ENCODE measurements at places on chromosomes 11 and 22.

DNA sequence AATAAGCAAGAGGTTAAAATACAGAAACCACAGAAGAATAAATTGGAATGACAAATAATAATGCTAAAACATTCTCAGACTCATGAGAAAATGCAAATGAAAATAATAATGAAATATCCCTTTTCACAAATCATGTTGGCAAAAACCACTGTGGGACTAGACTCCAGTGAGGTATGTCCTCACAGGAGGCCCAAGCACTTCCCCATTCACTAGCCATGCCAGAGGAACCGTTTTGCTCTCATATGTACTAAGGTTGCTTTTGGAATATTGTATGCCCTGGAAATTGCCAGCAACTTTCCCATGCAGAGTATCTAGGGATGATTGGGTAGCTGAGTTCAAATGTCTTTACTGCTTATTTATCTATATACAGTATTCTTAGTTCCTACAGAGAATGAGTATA, 106.2 kb upstream of the CHORDC1 start:
- DNase-seq = no peak

- no peak for DNase-seq
Observed at GRCh38 chr11:104946907-104947306, 21.5 kb downstream of the CASP4 start.

DNA sequence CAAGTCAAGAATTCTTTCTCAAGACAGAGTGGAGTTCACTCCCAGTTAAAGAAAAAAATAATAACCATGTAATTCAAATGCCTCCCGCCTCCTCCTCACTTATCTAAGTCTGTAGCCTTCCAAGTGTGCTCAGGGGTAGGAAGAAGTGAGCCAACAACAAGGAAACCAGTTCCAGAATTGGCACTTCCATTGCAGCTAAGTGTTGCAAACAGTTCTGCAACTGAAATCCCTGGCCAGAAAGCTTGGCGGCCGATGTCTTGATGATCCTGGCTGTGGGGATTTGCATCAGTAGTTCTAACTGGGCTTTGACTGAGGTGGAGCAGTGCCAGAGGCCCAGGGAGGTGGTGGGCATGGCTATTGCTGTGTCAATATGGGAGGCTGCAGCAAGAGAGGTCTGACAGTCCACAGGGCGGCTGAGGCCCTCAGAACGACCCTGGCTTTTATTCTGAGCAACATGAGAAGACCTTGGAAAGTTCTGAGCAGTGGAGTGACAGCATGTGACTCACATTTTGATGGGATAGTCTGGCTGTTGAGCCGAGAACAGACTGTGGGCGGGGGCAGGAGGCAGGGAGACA, 19.2 kb downstream of the DHCR7 start:
- no peak for DNase-seq

DNA sequence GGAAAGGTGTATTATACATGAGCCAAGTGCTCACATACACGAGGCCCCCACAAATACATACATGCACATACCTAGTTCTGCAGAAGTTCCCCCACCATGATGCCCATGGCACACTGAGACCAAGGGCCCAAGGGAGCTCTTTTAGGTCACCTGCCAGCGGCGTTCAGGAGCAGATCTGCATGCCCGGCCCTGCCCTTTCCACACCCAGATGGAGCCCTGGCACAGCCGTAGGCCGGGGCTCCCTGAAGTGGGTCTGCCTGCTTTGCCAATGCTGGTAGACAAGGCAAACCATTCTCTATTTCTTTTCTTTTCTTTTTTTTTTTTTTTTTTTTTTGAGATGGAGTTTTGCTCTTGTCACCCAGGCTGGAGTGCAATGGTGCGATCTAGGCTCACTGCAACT, 21.5 kb downstream of the NFAM1 start:
- DNase-seq = no peak

- DNase-seq = no peak
Observed at GRCh38 chr11:9814108-9814507, 150.2 kb downstream of the SWAP70 start.

DNA sequence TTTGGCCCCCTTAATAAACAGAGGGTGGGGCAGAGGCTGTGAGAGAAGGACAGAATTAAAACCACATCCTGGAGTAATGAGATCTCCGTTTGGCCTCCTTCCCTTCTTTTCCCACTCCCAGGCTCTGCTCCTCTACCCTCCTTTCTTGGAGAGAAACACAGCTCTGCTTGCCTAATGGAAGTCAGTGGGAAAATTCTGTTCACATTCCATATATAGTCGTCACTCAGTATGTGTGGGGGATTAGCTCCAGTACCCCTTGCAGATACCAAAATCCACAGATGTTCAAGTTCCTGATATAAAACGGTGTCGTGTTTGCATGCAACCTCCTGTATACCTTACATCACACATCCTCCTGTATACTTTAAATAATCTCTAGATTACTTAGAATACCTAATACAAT, 37.6 kb upstream of the THY1 start:
- no peak for DNase-seq

DNA sequence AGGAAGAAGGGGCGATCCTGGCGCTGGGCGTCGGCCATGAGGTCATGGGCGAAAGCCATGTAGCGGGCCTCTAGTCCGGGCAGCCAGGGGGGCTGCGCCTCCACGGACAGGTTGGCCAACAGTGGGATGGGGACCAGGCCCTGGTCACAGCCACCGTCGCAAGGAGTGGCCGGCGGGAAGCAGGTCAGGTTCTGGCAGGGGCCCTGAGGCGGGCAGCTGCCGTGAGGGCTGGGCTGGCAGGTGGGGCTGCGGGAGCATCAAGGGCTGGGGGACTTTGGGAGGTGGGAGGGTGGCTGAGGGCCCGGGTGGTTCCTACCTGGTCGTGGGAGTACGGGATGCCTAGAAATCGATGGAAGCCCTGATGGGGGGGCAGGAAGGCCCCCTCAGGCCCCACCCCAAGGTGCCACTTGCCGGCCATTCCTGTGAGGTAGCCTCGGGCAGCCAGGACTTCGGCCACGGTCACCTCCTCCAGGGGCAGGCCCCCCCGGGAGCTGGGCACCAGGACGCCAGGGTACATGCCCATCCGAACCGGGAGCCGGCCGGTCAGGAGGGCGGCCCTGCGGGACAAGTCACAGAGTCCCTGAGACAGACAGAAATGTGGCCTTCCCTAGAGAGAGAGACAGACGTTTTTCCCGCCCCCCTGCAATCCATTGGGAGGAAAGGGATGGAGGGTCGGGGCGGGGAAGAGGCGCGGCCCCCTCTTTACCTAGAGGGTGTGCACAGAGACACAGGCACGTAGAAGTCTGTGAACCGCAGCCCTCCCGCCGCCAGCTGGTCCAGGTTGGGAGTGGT, 906 bp downstream of the ARSA start:
- DNase-seq = no peak

Data from activated naive CD4-positive, alpha-beta T cell (primary cell).